ENCODE measurements at places on chromosomes 6 and 20.

GRCh38 chr20:53760025-53760441 is 166.4 kb upstream of the ZNF217 start:
- no peak for DNase-seq

DNA sequence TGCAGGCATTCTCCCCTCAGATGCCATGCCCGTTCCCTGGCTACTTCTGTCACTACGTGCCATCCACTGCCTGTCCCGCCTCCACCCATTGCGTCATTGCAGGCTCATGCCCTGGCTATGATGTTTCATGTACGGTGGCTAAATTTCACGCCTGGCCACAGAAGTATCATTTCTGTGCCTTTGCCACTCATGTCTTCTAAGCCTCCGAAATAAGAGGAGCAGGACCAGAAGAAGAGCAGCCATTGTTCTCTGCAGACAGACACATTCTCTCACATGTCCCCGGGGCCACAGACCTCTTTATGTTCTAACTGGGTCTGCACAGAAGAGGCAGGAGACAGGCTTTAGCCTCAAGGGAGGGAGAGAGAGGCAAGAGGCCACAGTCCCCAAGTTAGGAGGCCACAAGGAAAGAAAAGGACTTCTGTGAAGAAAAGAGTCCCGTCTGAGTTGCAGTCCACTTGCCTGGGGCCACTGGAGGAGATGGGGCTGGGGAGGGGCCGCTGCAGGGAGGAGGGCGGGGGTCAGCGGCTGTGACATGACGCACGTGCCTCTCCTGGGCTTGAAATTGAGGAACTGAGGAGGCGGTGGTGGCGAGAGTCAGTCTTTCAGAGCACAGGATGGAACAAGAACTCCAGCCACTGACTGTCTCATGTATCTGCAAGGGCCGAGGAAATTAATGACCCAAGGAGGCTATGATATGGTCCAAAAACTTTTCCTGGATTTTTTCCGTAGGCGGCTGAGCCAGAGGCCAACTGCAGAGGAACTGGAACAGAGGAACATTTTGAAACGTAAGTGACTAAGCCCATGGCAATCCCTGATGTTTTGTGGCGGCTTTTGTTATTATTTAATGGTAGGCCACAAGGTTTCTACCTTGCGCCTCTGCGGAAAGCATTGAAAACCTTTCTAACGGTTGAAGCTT is 55.9 kb downstream of the TBC1D7 start:
- DNase-seq = no peak

GRCh38 chr6:44224029-44224964 is 902 bp downstream of the SLC29A1 start:
- DNase-seq = no peak

- no peak for DNase-seq
Observed at GRCh38 chr20:48668451-48668946, 159.3 kb downstream of the PREX1 start.

GRCh38 chr6:35831257-35832007 is 26.3 kb downstream of the LHFPL5 start:
- no peak for DNase-seq

- DNase-seq = no peak
Observed at GRCh38 chr6:96864216-96865054, 27.2 kb upstream of the GPR63 start.

DNA sequence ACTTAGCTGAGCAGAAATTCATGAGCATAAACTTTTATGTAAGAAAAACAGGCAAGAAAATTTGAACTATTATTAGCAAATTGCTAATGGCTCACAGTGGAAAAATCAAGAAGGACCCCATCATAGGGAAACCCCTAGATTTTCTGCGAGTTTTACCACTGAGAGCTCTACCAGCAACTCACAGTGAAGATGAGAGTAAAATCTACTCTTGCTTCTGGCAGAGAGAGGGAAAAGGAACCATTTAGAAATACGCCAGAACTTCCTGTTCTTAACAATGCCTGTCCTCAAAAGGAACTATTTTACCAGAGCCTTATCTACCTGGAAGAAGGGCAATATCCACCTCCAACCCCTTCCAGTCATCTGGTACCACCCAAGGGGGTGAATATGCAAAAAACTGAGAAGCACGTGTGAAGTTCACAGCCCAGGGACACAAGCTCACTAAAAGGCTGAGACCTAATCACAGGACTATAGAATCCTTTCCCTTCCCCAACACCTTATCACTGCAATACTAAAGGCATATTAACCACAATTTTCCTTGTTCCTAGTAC is 34.4 kb upstream of the ASF1A start:
- no peak for DNase-seq

DNA sequence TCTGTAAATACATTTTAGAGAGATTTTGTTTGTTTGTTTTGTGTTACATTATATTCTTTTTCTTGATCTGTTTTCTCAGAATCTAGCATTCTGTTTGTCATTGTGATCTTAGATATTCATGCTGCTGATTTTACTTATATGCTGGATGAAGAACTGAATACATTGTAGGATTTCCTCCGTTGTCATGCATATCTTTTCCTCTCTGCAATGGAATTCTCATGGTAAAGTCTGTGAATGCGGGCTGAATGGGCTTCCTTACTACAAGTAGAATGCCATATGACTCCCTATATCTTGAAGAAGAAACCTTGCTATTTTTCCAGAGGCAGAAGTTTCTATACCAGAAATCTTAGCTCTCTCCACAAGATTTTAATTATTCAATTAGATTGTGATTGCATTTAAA is 2.4 kb upstream of the DEFB114 start:
- DNase-seq = no peak

- DNase-seq = no peak
Observed at GRCh38 chr6:84583784-84584183, 180.6 kb downstream of the TBX18 start.

DNA sequence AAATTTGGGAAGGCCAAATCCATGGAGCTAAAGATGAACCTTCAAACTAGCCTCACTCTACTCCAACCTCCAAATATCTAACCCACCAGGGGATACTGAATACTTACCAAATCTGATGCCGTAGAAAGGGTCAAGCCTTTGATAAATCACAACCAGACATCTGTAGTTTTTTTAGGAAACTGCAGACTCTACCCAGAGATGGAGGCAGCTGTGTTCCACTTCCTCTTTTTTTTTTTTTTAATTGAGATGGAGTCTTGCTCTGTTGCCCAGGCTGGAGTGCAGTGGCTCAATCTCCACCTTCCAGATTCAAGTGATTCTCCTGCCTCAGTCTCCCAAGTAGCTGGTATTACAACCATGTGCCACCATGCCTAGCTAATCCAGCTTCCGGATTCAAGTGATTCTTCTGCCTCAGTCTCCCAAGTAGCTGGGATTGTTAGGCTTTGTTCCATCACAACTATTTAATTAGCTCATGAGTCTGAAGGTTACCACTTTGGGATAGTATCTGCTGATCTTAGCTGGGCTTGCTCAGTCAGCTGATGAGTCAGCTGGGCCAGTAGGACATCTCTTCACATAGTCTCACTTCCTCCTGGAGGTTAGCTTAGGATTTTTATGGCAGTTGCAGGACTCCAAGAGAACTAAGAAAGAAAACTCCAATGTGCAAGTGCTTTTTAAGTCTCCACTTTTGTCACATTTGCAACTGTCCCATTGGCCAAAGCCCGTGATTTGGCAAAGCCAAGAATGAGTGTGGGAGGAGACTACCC is 13.3 kb downstream of the FRK start:
- no peak for DNase-seq

DNA sequence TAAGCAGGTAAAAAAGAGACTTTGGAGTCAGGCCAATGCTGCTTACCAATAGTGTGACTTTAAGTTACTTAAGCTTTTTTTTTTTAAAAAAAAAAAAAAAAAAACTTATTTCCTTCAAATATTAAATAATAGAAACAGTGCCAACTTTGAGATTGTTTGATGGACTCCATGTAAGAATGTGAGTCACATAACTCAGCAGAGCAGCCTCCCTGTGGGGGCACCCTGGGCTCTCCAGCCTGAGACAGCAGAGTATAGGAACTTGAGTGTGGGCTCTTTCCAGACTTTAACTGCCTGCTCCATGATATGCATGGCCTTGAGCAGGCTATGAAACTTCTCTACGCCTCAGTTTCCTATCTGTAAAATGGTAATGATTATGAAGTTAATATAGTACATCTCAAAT is 113.3 kb upstream of the SAMD5 start:
- DNase-seq = no peak

DNA sequence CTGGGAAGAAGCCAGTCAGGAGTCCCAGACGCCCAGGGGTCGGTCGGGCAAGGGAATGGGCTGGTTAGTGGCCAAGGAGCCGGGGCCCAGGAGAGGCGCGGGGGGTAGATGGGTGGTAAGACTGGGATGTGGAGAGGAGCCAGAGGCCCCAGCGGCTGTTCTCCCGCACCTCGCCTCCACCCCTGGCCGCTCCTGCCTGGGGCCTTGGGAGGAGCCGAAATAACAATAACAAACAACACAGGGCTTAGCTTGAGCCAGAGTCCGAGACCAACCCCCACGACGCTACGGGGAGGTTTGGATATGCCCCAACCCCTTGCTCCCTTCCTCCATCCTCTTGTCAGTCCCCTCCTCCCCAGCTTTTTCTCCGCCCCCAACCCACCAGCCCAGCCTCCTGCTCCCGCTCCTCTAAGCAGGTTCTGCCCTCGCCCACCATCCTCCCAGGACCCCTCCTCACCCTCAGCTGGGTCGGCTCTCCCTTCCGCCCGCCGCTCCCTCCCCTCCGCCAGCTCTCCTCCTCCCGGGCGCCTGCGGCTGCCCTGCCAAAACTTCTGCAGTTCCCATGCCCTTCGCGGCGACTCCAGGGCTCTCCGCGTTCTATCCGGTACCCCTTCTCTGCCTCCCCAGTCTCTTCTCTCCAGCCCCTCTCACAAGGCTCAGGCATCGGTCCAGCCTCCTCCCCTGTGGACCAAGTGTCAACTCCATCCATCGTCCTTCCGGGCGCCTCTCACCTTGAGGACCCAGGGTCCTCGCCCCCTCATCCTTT is 1.1 kb downstream of the RNF39 start:
- DNase-seq = no peak

GRCh38 chr20:63968928-63969760 is 586 bp downstream of the ZNF512B start:
- no peak for DNase-seq

GRCh38 chr6:140376209-140376608 is 1001.8 kb upstream of the CITED2 start:
- DNase-seq = no peak

DNA sequence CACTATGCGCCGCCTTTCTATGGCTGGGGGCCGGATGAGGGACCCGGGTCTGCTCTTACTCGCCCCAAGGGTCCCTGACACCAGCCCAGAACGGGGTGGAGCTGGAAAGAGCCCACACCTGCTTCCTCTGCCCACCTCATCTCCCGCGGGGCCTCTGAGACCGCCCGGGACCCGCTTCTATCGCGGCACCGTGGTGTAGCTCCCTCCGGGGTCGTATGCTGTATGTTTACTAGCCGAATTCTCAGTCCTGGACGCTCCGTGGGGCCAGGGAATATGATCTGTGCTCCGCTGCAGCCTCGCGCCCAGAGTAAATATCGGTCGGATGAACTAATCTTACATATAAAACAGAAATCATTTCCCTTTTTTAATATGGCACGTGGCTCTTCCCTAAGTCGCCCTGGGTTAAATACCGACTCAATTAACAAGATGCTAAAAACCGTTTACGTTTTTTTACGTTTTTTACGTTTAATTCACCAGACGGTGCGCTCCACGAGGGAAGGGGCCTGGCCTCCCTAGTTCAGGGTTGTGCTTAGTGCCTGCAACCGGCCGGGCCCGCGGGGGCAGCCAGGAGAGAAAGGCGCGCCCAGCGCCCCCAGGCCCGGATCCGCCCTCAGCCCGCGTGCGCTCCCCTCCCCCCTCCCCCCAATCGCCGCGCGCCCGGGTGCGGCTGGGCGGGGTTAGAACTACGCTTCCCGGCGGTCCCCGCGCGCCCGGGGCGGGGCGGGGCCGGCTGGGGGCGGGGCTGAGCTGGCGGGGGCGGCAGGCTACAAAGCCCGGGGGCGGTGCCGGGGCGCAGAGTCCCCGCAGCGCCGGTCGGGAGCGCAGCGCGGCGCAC is at the start of gene RBM38:
Gene RBM38 (plus strand): TSS at position 793 of the 835 bp plus-strand sequence. CDS start 186 bp downstream, outside the sequence.
- DNase-seq = peak; percentile 77
